ENCODE measurements at places on chromosomes 2 and 18. TPM values are rescaled to one million over a fixed set of nuclear protein-coding genes. Genes with fewer than 3 reads are reported as not detected.

OXER1 gene
- 12.2 TPM for polyA plus RNA-seq

ANKRD30B gene
- 0.10 TPM for polyA plus RNA-seq

- no peak overlapping the region for H3K27ac ChIP-seq
- no peak for DNase-seq
- no peaks in the 10 kb centered on the region for H3K4me1 ChIP-seq
- H3K36me3 ChIP-seq = no peaks in the 10 kb centered on the region
- H3K4me3 ChIP-seq = no peak overlapping the region
- H3K27me3 ChIP-seq = no peaks in the 10 kb centered on the region
Observed at GRCh38 chr18:12076424-12077140, 17.1 kb upstream of the ANKRD62 start.

GRCh38 chr2:163601377-163601776 lies 134.4 kb downstream of the FIGN start:
- no peaks in the 10 kb centered on the region for H3K36me3 ChIP-seq
- H3K4me3 ChIP-seq = no peak overlapping the region
- H3K27ac ChIP-seq = no peak overlapping the region
- no peaks in the 10 kb centered on the region for H3K27me3 ChIP-seq
- no peak for DNase-seq
- no peaks in the 10 kb centered on the region for H3K4me1 ChIP-seq

DNA sequence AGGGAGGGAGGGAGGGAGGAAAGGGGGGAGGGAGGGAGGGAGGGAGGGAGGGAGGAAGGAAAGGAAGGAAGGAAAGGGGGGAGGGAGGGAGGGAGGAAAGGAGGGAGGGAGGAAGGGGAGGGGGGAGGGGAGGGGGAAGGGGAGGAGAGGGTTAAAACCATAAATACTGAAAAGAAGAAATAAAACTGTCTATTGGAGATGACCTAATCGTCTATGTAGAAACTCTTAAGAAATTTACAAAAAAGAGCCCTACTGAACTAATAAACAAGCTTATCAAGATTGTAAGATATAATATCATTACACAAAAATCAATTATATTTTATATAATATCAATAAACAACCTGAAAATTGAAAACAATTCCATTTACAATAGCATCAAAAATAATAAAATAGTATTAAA lies 32.3 kb upstream of the CTDP1 start:
- no peaks in the 10 kb centered on the region for H3K36me3 ChIP-seq
- peaks cover 2% of the 10 kb centered on the region for H3K27me3 ChIP-seq
- no peak for DNase-seq
- no peaks in the 10 kb centered on the region for H3K4me1 ChIP-seq
- no peak overlapping the region for H3K4me3 ChIP-seq

DNA sequence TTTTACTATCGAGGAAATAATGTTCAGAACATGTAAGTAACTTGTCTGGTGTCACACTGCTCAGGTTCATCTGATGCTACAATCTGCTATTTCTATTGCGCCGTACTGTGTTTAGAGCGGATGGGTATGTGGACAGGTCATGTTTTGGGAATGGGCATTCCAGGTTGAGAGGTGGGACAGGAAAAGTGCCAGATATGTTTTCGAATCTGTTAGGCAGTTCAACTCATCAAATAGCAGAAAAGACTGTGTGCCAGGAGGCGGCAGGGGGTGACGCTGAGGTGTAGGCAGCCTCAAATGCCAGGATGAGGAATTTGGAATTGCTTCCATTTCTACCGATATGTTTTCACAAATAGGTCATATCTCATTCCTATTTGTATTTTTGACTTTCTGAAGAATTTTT lies 123.8 kb downstream of the HRH4 start:
- H3K4me1 ChIP-seq = no peaks in the 10 kb centered on the region
- H3K4me3 ChIP-seq = no peak overlapping the region
- no peak overlapping the region for H3K27ac ChIP-seq
- no peak for DNase-seq
- no peaks in the 10 kb centered on the region for H3K36me3 ChIP-seq

- no peak for DNase-seq
- no peaks in the 10 kb centered on the region for H3K4me1 ChIP-seq
- no peaks in the 10 kb centered on the region for H3K36me3 ChIP-seq
Observed at GRCh38 chr2:232994446-232994845, 18.6 kb downstream of the NGEF start.

Data from large intestine (tissue), 12 donors.